Progenitor cell of endocrine pancreas (in vitro differentiated cells): ENCODE measurements at places on chromosomes 7 and 10.

- H3K4me1 ChIP-seq, result no peaks in the 10 kb centered on the region
- no peak for DNase-seq
- H3K27ac ChIP-seq, result no peak overlapping the region
- H3K4me3 ChIP-seq, result no peak overlapping the region
These were observed 23.6 kb downstream of the ASZ1 start for GRCh38 chr7:117403737-117404136.

GRCh38 chr7:82053453-82054032, 283.7 kb upstream of the HGF start:
- no peak overlapping the region for H3K4me3 ChIP-seq
- H3K27me3 ChIP-seq, result no peaks in the 10 kb centered on the region
- no peak overlapping the region for H3K27ac ChIP-seq
- H3K4me1 ChIP-seq, result peaks cover 15% of the 10 kb centered on the region

DNA sequence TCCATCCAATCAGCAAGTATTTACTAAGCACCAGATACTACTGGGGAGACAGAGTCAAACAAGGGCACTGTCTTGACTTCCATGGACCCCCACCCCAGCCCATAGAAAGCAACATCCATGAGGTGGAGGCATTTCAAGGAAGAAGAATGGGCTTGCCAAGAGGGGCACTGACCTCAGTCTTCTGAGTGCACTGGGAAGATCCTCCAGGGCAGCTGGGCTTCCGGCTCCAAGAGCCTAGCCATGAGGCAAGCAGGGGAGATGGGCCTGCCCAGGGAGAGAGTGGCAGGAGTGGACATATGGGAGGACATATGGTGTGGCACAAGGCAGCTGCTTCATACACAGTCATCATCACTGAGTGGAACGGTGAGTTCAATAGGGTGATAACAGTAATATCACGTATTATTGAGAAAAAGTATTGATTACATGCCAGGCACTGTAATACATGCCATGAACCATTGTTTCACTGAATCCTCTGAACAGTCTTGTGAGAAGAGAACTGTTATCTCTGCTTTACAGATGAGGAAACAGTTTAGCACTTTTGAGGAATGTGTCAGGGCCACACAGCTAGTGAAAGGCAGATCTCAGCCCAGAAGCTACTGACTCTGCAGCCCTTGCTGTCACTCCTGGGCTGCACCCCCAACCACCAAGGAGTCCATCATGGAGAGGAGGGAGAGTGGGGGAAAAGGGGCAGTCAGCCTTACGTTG, 331.7 kb upstream of the ZMIZ1 start:
- peaks cover 4% of the 10 kb centered on the region for H3K4me1 ChIP-seq
- H3K4me3 ChIP-seq, result no peak overlapping the region
- DNase-seq, result no peak

DNA sequence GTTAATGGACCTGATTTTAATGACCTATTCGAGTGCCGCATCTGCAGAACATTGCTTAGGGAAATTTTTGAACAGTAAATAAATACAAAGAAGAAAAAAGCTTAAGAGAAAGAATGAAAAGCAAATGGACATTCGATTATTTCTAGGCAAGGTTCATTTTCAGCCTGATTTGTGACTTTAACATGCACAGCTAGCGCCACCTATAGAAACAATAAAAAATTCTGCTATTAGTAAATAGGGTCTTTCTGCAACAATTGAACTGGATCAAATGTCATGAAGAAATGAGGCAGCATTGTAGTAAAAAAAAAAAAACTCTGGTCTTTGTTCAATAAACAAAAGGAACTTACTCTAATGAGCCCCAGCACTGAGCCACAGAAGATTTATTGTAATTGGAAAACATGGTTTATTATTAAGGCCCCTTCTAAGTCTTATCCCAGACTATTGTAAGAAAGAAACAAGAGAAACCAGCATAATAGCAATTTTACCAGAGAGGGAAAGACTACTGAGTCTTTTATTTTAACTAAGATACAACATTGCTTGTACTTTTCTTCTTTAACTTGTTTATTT, 41.4 kb upstream of the GHITM start:
- no peaks in the 10 kb centered on the region for H3K36me3 ChIP-seq
- no peak for DNase-seq
- H3K4me3 ChIP-seq, result no peak overlapping the region
- H3K27me3 ChIP-seq, result peaks cover 6% of the 10 kb centered on the region

DNA sequence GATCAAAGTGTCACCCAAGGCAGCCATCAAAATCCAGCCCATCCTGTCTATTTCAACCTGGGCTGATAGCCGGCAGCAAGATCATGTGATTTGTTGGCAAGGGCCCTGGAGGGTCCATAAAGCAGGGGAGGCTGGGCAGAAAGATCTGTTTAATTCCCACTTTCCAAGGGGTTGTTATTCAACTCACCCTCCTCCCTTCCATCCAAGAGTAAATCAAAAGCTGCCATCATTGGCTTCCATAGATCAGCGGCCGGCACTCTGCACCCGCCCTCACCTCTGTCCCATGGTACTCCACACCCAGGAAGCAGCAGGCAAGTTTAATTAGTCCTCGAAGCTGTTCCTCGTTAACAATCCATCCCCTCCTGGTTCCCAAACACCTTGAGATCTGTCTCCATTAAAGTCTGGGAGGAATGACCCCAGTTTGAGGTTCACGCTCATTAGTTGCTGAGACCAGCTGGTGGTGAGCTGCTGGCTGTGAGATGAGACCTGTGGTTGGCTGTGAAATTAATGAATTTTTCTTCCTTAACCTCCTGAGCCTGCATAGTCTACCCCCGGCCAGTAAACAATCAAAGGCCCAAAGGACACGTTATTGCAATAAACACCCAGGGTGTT, 120.6 kb upstream of the CHST15 start:
- H3K27ac ChIP-seq, result no peak overlapping the region
- no peak for DNase-seq
- no peaks in the 10 kb centered on the region for H3K4me1 ChIP-seq
- H3K27me3 ChIP-seq, result peaks cover 2% of the 10 kb centered on the region
- H3K4me3 ChIP-seq, result no peak overlapping the region

- DNase-seq, result no peak
- no peak overlapping the region for H3K27ac ChIP-seq
- H3K4me1 ChIP-seq, result peaks cover 14% of the 10 kb centered on the region
- H3K36me3 ChIP-seq, result peaks cover 7% of the 10 kb centered on the region
These were observed 18.2 kb downstream of the WBP1L start for GRCh38 chr10:102761981-102762380.

GRCh38 chr7:101667920-101668319, 38.8 kb upstream of the MYL10 start:
- peaks cover 9% of the 10 kb centered on the region for H3K27me3 ChIP-seq
- H3K36me3 ChIP-seq, result no peaks in the 10 kb centered on the region
- H3K27ac ChIP-seq, result no peak overlapping the region
- H3K4me3 ChIP-seq, result no peak overlapping the region
- no peaks in the 10 kb centered on the region for H3K4me1 ChIP-seq
- no peak for DNase-seq

DNA sequence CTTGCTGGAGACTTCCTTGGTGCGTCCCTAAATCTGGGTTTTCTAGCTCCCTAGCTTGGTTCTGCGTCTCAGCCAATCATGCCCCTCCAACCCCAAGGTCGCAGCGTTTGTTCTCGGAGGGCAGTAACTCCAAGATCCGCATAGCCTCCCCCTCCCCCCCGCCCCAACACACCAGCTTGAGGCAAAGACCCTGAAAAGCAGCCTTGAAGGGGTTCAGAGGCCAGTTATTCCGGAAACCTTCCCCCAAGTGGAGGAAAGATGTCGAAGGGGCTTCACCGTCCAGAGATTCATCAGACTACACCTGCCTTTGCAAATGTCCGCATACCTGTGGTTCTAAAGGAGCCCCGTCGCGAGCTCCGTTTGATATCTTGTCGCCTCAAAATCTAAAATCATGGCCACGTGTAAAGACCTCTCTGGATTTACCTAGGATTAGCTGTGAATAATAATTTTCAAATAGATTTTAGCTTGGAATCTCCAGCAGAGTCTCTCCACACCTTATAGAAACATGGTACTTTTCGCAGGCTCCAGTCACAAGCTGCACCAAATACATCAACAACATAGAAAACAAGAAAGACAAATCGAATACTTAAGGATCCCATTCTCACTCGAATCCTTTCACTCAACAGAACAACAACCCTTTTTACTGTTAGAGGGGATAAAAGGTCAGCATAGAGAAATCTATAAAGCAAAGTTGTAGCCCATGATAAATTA, 7.9 kb downstream of the DLX6 start:
- DNase-seq, result no peak
- peaks cover 99% of the 10 kb centered on the region for H3K27me3 ChIP-seq
- H3K36me3 ChIP-seq, result no peaks in the 10 kb centered on the region
- H3K27ac ChIP-seq, result no peak overlapping the region
- H3K4me3 ChIP-seq, result no peak overlapping the region

DNA sequence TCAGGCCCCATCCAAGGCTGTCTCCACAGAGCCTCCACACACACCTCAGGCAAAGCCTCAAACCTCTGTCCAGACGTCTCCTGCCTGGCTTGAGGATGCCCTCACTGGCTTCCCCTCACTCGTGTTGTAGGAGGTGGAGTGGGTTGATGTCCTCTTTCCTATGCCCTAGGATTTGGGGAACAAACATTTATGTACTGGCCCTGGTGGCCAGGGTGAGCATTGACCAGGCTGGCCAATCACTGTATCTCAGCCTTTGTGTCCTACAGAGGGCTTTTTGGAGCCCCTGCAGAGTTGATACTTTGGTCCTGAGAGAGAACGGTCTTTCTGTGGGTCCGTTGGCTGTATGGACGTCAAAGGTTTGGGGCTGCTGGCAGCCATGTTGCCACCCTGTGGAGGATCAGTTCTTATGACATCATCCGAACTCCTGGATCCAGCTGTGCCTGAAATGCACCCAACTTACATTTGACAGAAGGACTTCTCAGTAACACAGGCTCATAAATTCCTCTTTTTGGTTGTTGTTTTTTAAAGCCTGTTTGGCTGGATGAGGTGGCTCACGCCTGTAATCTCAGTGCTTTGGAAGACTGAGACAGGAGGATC, 2.3 kb upstream of the GRID2IP start:
- H3K36me3 ChIP-seq, result no peaks in the 10 kb centered on the region
- H3K4me1 ChIP-seq, result no peaks in the 10 kb centered on the region
- H3K27ac ChIP-seq, result no peak overlapping the region
- H3K4me3 ChIP-seq, result no peak overlapping the region
- DNase-seq, result no peak
